Activated effector memory CD4-positive, alpha-beta T cell treated with Interleukin-2 at 50 U/mL for 16 hours (primary cell): ENCODE measurements at places on chromosomes 6 and 20.

GRCh38 chr6:71287038-71287437 is 1.6 kb upstream of the OGFRL1 start:
- DNase-seq, result no peak

GRCh38 chr20:6940048-6940447 is 172.6 kb downstream of the BMP2 start:
- no peak for DNase-seq

DNA sequence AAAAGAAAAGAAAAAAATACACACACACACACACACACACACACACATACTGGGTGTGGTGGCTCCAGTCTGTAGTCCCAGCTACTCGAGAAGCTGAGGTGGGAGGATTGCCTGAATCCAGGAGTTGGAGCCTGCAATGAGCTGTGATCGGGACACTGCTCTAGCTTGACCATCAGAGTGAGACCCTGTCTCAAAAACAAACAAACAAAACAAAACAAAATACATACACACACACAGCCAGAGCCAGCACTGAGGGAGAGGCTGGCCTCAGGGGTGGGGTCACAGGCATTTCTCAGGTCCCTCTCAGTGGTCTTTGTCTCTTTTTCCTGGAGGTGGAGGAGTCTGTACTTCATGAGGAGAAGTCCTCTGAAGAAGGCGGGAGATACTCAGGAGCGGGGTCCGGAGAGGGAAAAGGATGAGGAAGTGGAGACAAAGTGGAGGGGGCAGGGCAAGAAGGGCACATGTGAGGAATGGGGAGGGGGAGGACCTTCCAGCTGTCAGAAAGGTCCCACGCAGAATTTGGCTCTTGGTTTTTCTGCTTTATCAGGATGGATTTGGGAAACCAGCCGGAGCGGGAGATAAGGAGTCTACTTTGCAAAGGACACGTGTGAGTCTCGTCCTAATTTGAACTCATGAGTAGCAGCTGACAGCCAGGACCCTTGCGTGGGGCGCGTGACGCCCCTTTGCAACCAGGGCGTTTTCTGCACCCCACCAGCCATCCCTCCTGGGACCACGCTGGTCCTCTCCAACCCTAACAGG is 7.7 kb upstream of the MICB start:
- DNase-seq, result no peak

- DNase-seq, result peak; percentile 79
Observed at GRCh38 chr20:33663161-33664084, 1.3 kb downstream of the C20orf144 start.

DNA sequence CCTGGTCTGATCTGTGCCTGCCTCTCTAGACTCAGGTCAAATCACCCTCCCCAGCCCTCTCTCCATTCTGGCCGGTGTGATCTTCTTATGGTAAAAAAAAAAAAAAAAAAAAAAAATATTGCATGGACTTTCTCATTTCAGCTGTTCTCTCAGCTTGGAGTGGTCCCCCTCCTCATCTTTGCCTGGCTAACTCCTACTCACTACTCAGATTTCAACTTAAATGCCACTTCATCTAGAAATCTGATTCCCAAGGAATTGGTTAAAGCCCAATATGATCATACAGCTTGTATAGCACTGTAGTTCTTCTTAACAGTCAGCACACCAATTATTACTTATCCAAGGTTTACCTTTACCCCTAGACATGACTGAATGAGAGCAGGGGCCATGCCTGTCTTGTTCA is 105.9 kb upstream of the CARMIL1 start:
- DNase-seq, result no peak

- DNase-seq, result no peak
Observed at GRCh38 chr6:40915165-40915564, 123.9 kb downstream of the UNC5CL start.

DNA sequence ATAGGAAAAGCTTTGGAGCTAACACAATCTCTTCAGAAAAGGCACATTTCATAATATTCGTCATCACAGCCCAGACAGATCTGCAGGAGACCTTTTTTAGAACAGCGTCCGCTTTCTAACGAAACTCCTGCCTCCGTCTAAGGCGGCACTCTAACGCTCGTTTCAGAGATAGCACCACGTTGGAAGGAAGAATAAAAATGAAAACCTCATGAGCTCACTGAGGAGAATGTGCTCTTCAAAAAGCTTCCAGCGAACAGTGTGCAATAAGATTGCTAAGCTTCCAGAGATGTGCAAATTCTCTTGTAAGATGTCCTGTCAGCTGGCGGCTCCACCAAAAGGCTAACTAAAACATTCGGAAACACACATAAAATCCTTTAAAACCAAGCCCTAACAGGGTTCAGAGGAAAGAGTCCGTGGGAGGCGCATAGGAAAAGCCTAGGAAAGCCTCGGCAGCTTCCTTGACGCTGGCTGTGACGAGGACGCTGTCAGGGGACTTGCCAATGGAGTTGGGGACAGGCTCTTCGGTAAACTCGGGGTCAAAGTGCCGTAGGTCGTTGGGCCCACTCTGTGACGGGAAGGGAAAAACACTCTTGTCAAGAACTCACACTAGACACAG is 117.6 kb upstream of the SLC2A12 start:
- no peak for DNase-seq

- DNase-seq, result no peak
Observed at GRCh38 chr6:29112135-29112534, 4.3 kb downstream of the OR2J3 start.

DNA sequence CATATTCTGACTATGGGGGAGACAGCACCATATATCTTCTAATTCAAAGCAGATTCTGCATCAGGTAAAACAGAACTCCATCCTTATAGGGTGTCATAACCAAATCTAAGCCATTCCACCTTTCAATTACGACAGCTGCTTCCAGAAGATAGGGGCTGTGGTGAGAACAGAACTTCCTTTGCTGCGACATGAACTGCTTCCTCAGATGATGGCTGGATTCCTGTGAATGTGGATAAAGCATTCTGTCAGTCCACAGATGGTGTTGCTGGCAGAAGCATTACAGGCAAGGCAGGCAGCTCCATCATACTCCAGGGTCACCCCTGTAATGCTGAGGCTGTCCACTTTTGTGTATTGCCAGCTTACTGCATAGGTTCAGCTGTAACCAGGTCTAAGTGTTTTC is 172.1 kb upstream of the PROKR2 start:
- no peak for DNase-seq

DNA sequence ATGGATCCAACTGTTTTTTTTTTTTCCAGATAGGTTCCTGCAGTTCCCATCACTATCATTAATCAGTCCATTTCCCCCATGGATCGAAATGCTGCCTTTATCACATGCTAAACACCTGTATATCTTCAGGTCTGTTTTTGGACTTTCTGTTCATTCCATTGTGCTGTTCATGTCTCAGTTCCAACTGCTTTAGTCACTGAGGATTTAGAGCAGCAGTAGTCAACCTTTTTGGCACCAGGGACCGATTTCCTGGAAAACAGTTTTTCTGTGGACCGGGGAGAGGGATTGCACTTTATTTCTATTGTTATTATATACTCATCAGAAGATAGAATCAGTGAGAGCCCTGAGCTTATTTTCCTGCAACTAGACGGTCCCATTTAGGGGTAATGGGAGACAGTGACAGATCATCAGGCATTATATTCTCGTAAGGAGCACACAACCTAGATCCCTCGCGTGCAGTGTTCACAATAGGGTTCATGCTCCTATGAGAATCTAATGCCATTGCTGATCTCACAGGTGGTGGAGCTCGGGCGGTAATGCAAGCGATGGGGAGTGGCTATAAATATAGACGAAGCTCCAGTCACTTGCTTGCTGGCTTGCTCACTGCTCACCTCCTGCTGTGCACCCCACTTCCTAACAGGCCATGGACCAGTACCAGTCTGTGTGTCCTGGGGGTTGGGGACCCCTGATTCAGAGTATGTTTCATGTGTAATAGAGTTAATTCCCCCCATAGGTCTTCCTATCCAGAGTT is 46.0 kb downstream of the CAP2 start:
- DNase-seq, result no peak

GRCh38 chr6:157981132-157981394 is 600 bp upstream of the SYNJ2 start:
- no peak for DNase-seq

DNA sequence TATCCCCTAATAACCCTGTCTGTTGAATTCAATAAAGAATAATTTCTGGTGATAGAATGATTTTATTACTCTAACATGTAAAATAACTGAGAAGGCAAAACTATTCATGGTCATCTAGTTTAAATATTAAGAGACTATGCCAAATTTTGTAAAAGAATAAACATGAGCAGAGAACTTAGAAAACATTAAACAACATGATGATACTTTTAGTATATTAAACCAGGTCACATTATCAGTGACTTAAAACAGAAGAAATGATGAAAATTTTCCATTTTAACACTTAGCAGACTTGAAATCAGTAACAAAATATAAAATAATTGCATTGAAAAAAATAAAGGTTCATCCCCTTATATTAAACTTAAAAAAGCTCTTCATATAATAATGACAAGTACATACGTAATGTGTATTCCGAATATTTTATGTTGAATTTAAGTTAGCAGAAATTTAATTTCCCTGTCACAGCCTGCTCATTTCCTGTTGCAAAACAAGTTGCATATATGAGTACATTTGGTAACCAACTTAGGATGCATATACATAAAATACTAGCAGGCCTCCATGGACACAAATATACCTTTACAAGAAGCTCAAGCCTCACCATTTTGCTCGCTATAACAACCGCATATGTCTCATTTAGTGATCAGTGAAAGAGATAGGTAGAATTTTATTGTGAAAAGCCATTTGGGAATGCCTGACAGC is 40.6 kb downstream of the DTNBP1 start:
- DNase-seq, result no peak

- DNase-seq, result no peak
Observed at GRCh38 chr6:108884211-108885059, 36.2 kb downstream of the ARMC2 start.

- no peak for DNase-seq
Observed at GRCh38 chr20:8039042-8039441, 19.5 kb upstream of the TMX4 start.

DNA sequence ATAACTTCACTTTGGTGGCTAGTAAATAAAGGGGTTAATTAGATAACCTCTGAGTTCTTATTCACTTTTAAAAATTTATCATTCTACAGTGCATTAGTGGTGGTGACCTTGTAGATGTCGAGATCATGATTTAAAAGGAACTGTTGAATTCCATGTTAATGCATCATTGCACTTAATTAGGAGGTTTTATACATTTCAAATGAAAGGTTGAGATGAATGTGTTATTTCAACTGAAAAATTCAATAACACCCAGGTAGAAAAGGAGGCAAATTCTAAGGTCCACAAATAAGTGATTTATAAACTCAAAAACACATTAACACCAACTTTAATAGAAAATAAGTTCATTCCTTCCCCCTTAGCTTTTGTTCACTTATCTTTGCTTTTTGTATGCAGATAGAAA is 58.3 kb upstream of the TMEM170B start:
- no peak for DNase-seq

DNA sequence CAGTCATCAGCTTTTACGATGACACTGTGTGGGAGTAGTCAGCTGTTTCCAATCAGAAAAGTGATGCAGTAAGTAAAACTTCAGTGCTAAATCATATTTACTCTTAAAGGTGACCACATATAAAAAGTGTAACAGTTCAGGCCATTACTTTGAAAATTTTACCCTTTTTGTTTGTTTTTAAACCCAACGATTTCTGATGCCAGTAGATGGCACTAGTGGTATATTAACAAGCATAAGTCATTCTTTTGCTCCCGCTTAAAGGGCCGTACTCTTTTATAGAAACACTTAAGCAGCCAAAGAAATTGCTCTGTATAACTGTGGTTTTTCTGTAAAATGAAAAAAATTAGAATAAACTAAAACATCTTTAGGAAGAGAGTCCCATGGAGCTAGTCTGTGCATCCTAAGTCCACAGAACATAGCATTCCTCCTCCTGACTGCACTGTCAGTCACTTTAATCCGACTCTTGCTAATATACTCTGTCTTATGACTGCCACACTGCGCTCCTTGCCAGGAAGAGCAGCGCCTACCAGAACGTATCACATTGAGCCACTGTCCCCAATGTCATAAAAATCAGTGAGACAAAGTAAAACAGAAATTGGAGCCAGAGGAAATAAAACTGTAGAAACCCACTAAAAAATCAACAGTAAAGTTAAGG is 25.0 kb downstream of the HEBP2 start:
- DNase-seq, result no peak

DNA sequence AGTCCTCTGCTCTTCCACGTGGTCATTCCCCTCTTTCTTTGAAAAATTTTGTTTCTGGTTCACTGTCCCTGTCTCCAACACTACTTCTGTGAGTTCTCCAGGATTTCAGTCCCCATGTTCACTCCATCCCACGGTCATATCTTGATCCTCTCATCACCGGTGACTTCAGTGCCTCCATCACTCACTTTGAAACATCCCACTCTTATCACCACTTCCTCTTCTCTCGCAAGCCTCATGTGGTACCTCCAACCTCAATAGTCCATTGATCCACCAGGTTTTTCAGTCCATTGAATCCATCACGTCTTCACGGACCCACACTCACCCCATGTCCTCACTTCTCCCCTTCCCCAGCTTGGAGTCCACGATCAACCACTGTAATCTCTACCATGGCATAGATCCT is 64.8 kb downstream of the CARMIL1 start:
- no peak for DNase-seq

DNA sequence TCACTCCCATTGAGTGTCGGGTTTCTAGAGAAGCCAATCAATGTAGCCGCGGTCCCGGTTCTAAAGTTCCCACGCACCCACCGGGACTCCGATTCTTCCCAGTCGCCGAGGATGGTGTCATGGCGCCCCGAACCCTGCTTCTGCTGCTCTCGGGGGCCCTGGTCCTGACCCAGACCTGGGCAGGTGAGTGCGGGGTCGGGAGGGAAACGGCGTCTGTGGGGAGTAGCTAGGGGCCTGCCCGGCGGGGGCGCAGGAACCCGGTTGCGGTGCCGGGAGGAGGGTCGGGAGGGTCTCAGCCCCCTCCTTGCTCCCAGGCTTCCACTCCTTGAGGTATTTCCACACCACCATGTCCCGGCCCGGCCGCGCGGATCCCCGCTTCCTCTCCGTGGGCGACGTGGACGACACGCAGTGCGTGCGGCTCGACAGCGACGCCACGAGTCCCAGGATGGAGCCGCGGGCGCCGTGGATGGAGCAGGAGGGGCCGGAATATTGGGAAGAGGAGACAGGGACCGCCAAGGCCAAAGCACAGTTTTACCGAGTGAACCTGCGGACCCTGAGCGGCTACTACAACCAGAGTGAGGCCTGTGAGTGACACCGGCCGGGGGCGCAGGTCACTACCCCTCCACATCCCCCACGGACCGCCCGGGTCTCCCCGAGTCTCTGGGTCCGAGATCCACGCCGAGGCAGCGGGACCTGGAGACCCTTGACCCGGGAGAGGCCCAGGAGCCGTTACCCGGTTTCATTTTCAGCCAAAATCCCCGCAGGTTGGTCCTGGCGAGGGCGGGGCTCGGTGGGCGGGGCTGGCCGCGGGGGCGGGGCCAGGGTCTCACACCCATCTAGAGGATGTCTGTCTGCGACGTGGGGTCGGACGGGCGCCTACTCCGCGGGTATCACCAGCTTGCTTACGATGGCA is 35.2 kb upstream of the HLA-G start:
- DNase-seq, result peak; percentile 73
